DMS53 (cell line): ENCODE measurements at places on chromosomes 13 and 19.

DNA sequence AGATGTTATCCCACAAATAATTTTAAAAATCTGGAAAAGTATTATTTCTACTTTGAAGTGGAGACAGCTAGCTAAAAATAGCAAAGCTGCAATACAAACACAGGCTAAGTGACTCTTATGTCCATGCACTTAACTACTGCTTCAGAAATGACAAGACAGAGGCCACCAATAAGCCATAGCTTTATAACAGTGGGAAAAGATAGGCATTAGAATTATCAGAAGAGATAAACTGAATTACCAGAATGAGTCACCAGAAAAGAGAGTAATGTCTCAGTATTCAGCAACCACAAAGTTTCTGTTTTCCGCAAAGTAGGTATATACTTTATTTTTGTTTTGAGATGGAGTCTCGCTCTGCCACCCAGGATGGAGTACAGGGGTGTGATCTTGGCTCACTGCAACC is 17.1 kb downstream of the CLN5 start:
- DNase-seq: no peak

- DNase-seq: no peak
Observed at GRCh38 chr13:112868308-112868707, 100.7 kb upstream of the MCF2L start.

DNA sequence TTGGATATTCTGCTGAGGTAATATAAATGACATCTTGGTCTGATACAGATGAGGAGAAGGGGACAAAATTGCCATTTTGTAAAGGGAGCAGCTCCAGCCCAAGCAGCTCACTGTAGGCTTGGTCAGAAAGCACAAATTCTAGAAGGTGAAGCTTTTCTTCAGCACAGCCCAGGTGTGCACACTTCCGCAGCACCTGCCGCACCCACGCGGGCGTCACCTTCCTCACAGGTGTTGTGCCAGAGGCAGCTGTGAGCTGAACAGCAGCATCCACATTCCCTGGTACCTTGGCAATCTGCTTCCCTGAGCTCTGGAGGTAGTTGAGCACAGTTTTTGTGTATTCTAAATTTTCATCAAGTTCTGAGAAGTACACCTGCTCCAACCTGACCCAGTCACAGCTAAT is 79.0 kb downstream of the SACS start:
- DNase-seq: peak; percentile 91

GRCh38 chr19:10717054-10717355 is 874 bp upstream of the DNM2 start:
- no peak for DNase-seq

- DNase-seq: no peak
Observed at GRCh38 chr13:20938302-20938701, 35.8 kb upstream of the XPO4 start.

DNA sequence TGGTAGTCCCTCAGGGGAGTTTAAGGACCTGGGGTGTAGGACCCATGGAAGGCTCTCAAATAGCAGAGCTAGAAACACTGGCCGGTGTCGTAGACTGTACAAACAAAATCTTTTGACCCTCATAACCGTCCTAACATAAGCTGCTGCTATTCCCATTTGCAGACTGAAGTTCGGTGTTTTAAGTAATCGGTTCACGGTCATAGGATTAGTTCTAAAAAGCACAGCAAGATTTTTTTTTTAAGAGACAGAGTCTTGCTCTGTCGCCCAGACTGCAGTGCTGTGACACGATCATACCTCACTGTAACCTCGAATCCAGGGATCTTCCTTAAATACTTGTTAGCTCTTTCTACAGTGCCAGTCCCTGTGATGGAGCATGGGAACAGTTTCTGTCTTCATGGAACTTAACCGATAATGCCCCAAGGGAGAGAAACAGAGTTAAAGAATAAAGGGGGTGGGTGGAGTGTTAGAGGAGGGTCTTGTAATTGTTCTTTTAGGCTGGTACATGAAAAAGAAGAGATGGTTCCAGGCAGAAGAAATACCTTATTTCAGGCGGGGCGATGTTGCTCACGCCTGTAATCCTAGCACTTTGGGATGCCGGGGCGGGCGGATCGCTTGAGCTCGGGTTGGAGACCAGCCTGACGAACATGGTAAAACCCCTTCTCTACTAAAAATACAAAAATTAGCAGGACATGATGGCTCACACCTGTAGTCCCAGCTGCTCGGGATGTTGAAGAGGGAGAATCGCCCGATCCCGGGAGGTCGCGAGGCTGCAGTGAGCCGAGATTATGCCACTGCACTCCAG is 475 bp upstream of the ZC3H4 start:
- DNase-seq: peak; percentile 86

GRCh38 chr13:106373304-106373988 is 162.0 kb downstream of the EFNB2 start:
- DNase-seq: peak; percentile 41

GRCh38 chr13:39073983-39074382 is 35.7 kb downstream of the NHLRC3 start:
- no peak for DNase-seq

DNA sequence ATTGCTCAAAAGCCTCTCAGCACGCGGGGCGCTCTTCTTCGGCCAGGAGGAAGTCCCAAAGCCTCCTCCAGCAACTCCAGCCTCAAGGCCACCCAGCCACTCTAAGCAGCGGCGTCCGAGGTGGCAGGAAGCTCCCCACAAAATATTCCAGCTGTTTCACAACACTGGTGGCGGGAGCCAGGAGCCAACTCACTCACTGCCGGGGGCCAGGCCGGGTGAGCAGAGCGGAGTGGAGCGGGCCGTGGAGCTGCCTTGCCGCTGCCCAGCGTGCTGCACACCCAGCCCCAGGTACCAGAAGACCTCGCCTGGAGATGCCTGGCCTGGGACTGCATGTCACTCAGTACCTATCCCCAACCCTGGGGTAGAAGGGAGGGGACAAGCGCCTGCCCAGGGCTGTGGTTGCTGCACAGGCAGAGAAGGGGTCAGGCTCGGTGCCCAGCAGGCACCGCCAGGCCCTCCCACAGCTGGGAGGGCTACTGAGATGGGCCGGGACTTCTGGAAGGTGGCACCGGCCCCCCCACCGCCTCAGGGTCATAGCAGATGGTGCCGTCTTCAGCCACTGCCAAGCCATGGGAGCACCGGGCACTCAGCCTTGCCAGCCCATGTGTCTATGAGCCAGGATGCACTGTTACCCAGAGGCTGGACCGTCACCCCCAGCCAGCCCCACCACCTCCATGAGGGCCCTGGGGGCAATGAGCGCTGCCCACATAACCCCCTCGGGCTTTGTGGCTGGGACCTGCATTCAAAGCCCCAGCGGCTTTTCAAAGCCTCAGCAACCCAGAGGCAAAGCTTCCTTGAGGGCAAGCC is 59.2 kb downstream of the MLLT1 start:
- no peak for DNase-seq
